ENCODE measurements at places on chromosomes 6 and 20.

GRCh38 chr6:151443911-151444621 is 7.9 kb downstream of the RMND1 start:
- DNase-seq: no peak

DNA sequence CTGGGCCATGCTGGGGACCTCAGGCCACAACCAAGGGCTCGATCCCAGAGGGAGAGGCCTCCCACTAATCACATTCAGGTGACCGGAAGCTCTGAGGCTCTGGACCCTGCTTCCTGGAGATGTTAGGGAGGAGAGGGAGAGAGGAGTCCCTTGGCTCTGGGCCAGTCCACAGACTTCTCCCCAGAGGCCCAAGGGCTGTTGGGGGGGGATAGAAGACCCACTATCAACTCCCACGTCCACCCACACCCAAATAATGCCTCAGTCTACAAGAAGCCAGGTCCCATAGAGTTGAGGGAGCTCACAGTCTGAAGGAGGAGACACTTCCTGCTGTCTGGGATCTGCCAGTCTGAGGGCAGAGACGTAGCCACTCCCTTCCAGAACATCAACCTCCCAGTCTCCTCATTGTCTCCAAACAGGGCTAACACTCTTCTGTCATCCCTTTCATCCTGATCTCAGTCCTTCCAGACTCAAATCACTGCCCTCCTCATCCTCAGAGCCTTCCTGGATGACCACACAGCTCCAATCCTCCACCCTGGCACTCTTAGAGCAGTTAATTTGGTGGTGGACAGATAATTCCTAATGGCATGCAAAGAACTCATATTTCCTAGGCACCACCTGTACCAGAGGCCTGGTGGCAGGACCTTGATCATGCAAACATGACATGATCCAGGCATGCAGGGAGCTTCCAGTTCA is 69.9 kb downstream of the MRPL14 start:
- DNase-seq: no peak

- no peak for DNase-seq
Measured at GRCh38 chr6:69771158-69771906, 25.5 kb downstream of the LMBRD1 start.

GRCh38 chr20:21399005-21399475 is 1.7 kb upstream of the NKX2-4 start:
- no peak for DNase-seq

DNA sequence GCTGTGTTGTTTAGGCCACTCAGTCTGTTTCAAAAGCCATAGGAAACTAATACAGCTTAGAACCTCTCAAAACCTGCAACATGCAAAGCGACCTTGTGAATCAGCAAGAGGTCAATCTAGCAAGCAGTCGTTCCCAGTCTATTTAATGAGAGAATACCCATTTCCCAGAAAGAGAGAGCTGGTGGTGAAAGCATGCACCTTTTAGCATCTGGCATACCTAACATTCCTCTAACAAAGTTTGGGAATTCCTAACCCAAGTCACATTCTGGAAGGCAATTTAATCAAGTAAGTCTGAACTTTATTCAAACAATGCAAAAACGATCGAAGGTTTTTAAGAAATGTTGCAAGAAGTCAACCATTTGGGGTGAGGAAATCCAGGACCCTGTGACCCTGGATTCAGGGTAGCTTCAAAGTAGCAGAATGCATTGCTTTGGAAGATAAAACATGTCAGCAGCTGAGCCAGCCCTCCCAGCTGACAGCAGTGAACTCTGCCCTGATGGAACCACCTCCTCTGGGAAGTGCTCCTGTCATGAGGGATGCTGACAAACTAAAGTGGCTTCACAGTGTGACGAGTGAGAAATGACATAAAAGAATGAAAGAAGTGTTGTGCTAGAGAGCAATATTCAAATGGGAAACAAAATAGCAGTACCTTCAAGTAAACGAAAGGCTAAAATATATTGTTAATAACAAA is 104.8 kb downstream of the GMDS start:
- DNase-seq: no peak

GRCh38 chr20:428658-429200 is 20.6 kb downstream of the RBCK1 start:
- no peak for DNase-seq

DNA sequence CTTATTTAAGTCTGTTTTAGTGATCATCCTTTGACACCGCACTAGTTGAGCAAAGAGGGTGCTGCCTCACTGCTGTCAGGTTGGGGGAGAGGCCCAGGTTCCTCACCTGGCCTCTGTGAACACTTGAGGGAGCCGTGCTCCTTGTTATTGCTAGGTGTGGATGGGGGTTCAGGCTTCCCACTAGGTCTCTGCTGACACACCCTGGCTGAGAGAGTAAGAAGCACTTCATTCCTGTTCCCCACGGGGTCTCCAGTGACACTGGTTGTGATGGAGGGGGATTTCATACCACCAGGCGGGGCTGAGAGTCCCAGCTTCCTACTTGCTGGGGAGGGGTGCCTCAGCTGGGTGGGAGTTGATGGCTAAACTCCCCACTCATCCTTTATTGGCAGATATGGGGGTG is 11.1 kb upstream of the NOTCH4 start:
- DNase-seq: no peak

DNA sequence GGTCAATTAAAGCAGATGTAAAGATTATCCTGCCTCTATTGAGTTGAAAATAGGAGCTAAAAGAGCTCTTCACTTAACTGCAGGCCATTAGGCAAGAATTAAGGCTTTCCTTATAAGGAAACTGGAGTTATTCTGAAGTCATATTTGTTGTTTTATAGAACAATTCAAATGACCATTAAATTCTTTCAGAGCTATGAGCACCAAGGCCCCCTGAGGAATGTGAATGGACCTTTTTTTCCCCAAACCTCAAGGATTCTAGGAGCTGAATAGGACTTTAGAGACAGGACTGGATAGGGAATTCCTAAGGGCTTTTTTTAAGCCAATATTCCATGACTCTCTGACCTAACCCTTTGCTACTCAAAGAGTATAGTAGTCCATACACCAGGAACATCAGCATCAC is 565.7 kb upstream of the BTBD3 start:
- DNase-seq: no peak

DNA sequence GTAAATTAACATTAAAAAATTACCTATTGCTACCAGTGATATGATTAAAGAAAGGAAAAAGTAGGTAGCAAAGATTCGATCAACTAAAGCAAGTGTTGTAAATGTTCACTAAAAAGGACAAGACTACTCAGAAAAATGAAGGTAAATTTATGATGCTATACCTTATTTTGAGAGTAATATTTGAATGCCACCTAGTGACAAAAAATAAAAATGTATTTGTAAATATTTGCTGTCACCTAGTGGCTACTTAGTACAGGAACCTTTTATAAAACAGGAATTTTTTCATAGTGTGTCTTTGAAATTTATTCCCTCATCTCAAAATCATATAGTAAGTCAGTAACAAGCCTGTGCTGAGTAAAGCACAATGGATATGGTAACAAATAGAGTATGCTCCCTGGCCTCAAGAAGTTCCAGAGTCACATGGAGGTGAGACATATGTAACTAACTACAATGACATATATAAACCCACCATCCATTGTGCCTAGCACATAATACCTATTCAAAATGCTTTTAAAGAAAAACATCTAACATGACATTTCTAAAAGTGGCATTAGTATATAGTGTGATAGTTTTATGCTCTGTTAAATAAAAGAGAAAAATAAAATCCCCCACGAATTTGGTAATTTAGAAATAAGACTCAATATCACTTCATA is 193.1 kb upstream of the SIM1 start:
- DNase-seq: no peak

- DNase-seq: peak; percentile 14
Measured at GRCh38 chr6:4774715-4775493, 1.3 kb upstream of the CDYL start.

- DNase-seq: no peak
Measured at GRCh38 chr6:85676086-85676729, 33.5 kb upstream of the SYNCRIP start.

- DNase-seq: no peak
Measured at GRCh38 chr6:41186031-41186562, 14.9 kb downstream of the TREML2 start.

DNA sequence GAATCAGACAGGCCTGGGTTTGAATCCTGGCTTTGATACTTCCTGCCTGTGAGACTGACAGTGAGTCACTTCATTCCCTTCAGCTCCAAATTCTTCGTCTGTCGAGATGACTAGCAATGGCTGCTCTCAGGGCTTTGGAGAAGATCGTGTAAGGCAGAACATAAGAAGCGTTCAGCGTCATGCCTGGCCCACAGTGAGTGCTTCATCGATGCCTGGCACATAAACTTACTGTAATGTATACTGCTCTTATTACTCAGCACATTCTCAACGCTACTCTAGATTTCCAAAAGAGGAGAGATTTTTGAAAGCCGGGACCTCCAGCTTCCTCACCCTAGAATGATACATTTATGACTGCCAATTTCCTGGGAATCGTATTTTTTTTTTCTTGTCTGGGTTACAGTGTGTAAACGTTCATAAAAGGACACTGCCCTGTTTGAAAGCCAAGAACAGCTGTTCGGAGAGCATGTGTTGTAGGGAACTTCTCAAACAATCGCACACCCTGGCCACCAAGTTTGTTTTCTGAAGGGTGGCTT is 16.2 kb upstream of the BCAS1 start:
- no peak for DNase-seq

- no peak for DNase-seq
Measured at GRCh38 chr20:53370345-53370961, 223.2 kb downstream of the ZNF217 start.

- no peak for DNase-seq
Measured at GRCh38 chr6:71395731-71396409, 107.3 kb downstream of the OGFRL1 start.

DNA sequence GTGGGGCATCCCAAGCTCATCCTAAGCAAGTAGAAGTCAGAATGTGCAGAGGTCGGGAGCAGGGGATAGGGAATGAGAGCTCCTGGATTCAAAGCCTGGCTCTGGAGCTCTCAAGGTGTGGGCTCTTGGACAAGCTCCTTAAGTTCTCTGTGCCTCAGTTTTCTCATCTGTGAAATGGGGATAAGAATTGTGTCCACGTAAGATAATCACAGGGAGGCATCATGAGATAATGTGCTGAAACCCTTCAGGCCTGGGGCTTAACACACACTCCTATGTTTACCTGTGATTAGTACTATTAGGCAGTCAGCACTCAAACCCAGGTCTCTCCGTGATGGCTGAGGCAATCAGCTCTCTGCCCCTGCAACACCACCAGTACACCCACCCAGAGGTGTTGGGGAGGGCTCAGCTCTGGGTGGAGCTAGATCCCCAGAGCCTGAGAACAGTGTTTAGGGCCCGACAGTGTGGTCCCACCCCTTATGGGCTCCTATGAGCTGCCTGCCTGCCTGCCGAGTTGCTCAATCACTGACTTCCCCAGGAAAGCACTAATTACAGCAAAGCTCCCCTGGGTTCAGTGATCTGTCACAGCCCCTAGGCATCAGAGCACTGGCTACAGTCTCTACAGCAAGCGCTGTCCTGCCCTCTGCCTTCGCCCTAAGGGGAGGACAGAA is 6.3 kb upstream of the SIRPA start:
- no peak for DNase-seq

DNA sequence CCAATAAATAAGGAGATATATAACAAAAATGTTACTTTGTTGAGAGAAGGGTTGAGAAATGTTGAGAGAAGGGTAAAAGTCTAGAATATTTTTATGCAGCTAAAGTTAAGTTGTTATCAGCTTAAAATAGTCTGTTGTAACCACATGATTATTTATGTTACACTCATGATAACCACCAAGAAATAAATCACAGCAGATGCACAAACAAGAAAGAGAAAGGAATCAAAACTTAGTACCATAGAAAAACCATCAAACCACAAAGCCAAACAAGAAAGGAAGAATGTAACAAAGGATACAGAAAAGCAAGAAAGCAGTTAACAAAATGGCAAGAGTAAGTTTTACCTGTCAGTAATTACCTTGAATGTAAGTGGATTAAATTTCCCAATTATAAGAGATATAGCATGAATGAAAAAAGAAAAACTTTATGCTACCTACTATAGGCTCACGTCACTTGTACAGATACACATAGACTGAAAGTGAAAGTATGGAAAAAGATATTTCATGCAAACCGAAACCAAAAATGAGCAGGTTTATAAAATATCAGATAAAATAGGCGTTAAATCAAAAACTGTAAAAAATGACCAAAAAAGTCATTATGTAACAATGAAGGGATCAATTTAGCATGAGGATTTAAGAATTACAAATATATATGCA is 93.6 kb downstream of the STXBP5 start:
- DNase-seq: no peak

DNA sequence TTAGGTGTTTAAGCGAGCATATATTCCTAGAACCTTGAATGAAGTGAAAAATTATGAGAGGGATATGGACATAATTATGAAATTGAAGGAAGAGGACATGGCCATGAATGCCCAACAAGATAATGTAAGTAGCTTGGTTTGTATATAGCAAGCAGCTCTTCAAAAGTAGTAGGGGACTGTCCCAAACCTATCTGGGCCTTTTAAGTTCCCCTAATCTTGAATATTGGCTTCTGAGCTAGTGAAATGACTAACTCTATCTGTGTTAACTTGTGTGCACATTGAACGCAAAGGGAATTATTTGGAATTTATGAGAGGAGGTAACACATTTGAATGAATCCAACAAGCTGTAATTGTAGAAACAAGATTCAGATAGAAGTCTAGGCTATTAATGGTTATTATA is 21.7 kb downstream of the RIOK1 start:
- no peak for DNase-seq

- DNase-seq: no peak
Measured at GRCh38 chr6:12947151-12947871, 230.7 kb downstream of the PHACTR1 start.

DNA sequence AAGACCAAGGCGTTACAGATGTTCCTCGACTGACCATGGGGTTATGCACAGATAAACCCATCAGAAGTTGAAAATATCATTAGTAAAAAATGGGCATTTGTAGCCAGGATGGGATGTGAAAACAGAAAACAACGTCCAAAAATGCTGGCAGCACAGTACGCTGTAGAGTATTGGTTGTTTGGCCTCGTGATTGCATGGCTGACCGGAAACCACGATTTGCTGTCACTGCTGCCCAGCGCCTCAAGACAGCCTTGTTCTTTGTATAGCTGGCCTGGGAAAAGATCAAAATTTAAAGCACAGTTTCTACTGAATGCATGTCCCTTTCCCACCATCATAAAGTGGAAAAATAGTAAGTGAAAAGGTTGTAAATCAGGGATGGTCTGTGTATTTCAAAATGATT is 41.9 kb downstream of the MTHFD1L start:
- no peak for DNase-seq
